ENCODE measurements at places on chromosomes 7 and 10.

DNA sequence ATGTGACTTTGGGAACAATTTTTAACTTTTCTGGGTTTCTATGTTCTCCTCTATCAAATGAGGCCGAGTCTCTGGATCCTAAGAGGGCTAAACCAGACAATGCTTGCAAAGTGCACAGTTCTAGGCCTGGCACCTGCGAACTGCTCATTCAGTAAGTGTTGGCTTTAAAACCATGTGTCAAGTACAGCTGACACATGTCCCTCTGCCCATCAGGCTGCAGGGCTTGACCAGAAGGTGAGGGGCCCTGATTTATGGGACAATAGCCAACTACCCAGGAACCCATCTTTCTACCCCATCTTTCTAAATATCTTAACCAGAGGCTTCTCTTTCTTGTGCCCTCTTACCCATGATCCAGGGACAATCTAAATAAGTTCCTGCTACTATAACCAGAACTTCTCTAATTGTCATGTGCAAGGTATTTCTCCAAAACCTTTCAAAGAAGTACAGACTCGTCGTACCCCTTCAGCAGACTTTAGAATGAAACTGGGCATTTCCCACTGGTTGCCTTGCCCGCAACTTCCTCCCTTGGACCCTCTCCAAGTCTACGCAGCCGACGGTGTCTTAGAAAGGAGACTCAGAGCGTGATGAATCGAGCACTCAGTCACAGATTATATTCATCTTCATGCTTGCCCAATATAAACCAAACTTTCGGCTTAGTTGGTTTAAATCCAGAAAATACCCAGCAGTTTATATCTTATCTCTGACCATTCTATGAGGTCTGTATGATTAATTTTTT, 69.8 kb upstream of the STEAP1B start:
- DNase-seq: no peak

- DNase-seq: no peak
These were observed 21.6 kb downstream of the NT5C3A start for GRCh38 chr7:33040803-33041516.

DNA sequence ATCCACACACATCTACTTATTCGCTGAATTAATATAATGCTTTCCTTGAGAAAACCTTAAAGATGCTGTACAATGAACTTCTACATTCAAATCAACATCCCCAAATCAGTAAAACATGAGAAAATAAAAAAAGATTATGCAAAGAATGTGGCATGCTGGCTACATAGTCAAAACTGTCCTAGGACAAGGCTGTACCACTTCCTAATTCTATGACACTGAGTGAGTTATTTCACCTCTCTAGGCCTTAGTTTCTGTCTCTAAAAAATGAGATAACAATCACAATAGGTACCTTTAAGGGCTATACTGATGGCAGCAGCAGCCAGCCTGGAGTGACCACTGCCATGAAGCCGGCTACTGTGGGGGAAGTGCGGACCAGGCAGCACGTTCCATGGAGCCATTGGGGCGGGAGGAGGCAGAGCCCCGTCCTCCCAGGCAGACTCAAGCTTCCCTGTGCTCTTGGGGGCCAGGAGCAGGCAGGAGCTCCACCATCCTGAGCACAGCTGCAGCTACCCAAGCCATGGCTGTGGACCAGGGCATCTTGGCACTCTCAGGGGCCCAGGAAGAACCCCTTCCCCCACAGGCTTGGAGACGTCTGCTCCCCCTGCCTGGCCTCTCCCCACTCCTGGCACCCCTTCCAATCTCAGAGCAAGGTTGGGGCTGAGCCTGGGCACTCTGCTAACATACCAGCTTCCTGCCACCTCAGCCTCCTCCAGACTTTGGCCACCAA, 110.2 kb downstream of the ELAPOR2 start:
- DNase-seq: no peak

GRCh38 chr7:104938741-104939390, 75.1 kb upstream of the KMT2E start:
- no peak for DNase-seq

- DNase-seq: peak; percentile 57
These were observed 889.9 kb upstream of the C7orf33 start for GRCh38 chr7:147700702-147701101.

GRCh38 chr7:22116451-22117030, 170.8 kb upstream of the CDCA7L start:
- no peak for DNase-seq

DNA sequence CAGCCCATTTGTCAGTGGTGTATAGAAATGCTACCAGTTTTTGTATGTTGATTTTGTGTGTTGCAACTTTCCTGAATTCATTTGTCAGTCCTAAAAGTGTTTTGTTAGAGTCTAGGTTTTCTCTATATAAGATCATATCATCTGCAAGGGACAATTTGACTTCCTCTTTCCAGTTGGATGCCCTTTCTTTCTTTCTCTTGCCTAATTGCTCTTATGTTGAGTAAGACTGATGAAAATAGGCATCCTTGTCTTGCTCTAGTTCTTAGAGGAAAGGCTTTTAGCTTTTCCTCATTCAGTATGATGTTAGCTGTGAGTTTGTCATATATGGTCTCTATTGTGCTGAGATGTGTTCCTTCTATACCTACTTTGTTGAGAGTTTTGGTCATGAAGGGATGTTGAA, 161.7 kb upstream of the TPK1 start:
- no peak for DNase-seq

DNA sequence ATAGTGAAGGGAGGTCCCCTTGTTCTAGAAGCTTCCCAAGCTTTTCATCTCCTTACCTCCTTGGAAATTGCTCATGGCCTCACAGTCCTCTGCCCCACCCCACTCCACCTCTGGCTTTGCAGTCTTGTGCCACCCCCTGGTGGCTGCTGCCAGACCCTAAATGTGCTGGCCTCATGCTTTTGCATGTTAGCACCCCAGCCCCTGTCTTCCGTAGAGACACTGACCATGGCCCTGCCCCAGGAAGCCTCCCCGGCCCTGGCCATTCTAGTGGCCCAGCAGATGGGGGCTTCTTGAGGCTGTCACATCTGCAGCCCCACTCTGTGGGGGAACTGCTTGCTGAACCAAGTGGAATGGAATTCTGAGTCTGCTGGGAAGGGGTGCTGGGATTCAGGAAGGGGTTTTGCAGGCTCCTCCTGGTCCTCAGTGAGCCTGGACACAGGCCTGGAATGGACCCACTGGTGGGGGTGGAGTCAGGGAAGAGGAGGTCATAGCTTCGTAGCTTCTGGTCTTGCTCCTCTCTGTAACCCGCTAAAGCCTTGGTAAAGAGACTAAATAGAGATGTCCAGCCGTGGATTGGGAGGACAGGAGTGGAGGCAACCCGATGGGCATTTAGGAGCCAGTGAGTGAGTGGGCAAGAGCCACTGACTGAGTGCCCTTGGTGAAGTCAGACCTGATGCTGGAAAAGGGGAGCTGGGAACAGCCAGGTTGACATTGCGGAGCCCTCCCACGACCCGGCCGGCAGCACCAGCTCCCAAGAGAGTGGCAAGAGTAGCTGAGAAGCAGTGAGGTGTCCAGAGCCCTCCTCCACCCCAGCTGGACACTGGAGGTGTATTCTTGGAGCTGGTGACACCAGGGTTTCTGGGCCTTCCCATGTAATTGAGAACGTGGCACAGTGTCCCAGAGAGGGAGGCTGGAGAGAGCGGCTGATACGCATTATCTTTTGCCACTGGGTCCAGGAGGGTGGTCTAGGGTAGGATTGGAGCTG, 20.9 kb downstream of the RAMP3 start:
- no peak for DNase-seq
